ENCODE measurements at places on chromosomes 1 and 21. TPM values are rescaled to one million over a fixed set of nuclear protein-coding genes. Genes with fewer than 3 reads are reported as not detected.

GRCh38 chr1:217137210-217137881, 414.1 kb upstream of the ESRRG start:
- H3K27ac ChIP-seq, result no peak overlapping the region
- H3K4me1 ChIP-seq, result no peaks in the 10 kb centered on the region
- no peaks in the 10 kb centered on the region for H3K36me3 ChIP-seq
- no peak overlapping the region for H3K4me3 ChIP-seq

The SMPDL3B gene
- total RNA-seq, result 0.15 TPM

The TAS1R1 gene
- 0.20 TPM for total RNA-seq

The ST7L gene
- 24.8 TPM for total RNA-seq

GRCh38 chr1:238960071-238960470, 426.3 kb upstream of the CHRM3 start:
- H3K36me3 ChIP-seq, result no peaks in the 10 kb centered on the region
- DNase-seq, result no peak
- no peaks in the 10 kb centered on the region for H3K4me1 ChIP-seq
- no peak overlapping the region for H3K4me3 ChIP-seq

DNA sequence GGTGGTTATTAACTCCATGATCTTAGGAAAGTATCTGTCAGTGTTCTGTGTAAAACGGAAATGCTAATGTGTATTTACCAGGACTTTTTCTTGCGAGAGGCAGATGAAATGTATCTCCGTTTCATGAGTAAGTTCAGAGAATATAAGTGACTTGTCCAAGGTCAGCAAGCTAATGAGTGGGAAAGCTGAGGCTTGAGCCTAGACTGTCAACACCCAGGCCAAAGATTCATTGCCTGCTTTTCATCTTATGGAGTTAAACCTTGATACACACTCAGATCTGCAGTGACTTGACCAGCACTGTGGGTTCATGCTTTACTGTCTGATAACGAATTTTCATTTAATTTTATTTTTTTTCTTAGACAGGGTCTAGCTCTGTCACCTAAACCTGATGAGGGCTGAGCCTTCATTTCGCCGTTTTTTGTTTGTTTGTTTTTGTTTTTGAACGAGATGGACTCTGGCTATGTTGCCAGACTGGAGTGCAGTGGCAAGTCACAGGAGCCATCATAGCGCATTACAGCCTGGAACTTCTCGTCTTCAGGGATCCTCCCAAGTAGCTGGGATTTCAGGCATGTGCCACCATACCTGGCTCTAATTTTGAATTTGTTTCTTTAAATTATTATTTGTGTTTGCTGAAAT, 918 bp upstream of the JTB start:
- peak overlapping the region; percentile 80 for H3K27ac ChIP-seq
- 0 out of 2 replicates have a peak, but pooled peaks cover 5% of the 10 kb centered on the region for H3K4me1 ChIP-seq
- DNase-seq, result no peak
- peaks cover 20% of the 10 kb centered on the region for H3K36me3 ChIP-seq
- no peaks in the 10 kb centered on the region for H3K27me3 ChIP-seq

DNA sequence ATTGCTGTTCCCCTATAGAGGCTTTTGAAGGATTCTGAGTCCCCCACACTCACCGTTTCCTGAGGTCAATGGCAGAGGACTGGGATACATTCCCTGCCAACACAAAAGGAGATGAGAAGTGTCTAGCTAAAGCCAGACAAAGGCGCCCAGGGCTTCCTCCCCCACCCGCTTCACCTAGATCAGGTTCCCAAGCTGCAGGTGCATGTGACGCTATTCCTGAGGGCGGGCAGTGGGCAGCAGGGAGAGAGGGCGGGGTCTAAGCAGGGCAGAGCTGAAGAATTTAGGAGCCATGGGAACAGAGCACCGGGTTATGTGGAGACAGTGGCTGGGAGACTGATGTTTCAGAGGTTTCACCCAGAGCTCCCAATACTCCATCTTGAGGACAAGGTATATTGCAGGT, 6.0 kb upstream of the ARHGEF2 start:
- DNase-seq, result no peak
- H3K36me3 ChIP-seq, result no peaks in the 10 kb centered on the region
- H3K27me3 ChIP-seq, result no peaks in the 10 kb centered on the region
- H3K4me1 ChIP-seq, result peaks cover 29% of the 10 kb centered on the region
- H3K27ac ChIP-seq, result peak overlapping the region; percentile 80
- H3K4me3 ChIP-seq, result no peak overlapping the region

DNA sequence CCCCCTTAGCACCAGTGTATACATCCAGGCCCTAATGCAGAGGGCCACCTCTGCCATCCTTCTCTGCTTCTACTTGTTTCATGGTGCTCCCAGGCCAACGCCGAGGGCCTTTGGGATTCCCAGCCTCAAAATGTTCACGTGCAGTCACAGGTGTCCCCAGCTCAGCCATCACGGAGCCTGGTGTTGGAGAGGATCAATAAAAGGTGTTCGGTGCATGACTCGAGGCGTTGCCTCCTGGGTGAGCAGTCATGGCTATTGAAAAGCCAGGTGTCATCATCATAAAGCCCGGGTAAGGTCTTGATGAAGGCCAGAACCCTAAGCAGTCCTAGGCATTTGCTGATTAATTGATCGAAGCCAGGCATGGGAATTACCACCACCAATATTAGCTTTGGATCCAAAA, 76.1 kb downstream of the ABCA4 start:
- H3K4me3 ChIP-seq, result no peak overlapping the region
- peaks cover 9% of the 10 kb centered on the region for H3K4me1 ChIP-seq
- H3K36me3 ChIP-seq, result no peaks in the 10 kb centered on the region
- no peaks in the 10 kb centered on the region for H3K27me3 ChIP-seq
- H3K27ac ChIP-seq, result no peak overlapping the region

The CYP2J2 gene
- total RNA-seq, result 1.9 TPM

The FAM110D gene
- 0.18 TPM for total RNA-seq

The VCAM1 gene
- total RNA-seq, result 0.03 TPM

The TMEM51 gene
- 20.6 TPM for total RNA-seq
